Coronary artery (tissue), 2 donors: ENCODE measurements at places on chromosomes 1 and 21.

- DNase-seq, result no peak
Observed at GRCh38 chr1:65435987-65436386, 15.5 kb downstream of the LEPR start.

- DNase-seq, result no peak
Observed at GRCh38 chr1:179047636-179047997, 21.9 kb downstream of the FAM20B start.

DNA sequence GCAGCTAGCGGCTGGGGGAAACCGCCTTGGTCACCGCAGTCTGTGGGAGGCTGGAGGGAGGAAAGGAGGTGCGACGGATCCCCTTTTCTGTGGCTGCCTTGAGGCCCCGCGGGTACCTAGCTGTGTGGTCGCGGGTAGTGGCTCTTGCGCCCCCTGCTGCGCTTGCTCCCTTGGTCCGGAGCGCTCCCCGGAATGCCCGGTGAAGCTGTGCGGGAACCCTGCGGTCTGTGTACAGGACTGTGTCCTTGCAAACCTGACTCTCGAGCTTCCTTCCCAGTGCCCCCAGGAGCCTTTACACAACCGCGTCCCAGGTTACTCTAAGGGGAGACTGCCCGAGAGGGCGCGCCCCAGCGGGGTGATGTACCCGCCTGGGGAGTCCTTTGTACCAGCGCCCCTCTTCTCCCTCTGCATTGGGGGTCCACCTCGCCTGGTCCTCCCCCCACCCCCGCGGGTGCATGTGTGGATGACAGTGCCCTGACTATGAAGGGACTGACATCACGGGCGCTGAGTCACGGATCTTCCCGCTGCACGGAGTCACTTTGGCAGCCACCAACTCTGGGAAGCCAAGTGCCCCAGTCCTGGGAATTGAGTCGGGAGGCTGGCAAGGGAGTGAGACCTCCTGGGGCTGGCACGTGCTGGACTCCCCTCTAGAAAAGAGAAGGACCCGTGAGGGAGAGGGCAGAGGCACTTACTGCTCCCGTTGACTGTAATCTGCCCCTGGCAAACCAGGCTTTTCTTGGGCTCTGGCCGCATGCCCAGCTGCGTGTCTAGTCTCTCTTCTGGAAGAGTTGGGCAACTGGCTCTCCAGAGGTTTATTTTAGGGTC lies 816 bp downstream of the IL6R start:
- peak; percentile 97 for DNase-seq

- peak; percentile 26 for DNase-seq
Observed at GRCh38 chr1:228955691-228956090, 220.4 kb downstream of the RHOU start.

- DNase-seq, result peak; percentile 89
Observed at GRCh38 chr21:41678924-41679318, 87.9 kb downstream of the RIPK4 start.

DNA sequence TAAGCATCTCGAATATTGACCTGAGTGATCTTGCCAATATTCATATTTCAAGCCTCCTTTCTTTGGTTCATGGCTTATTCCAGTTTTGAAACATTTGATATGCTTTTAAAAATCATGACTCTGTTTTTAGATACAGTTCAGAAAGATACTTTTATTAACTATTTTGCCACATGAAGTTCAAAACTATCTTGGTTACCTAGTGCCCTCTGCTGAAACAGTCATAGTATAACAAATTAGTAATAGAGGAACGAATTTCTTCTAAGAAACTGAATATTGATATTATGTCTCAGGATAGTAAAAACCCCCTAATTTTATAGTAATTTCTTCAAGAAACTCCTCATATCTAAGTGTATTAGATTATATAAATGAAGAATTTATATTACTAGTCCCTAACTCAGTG lies 52.6 kb upstream of the RC3H1 start:
- no peak for DNase-seq

DNA sequence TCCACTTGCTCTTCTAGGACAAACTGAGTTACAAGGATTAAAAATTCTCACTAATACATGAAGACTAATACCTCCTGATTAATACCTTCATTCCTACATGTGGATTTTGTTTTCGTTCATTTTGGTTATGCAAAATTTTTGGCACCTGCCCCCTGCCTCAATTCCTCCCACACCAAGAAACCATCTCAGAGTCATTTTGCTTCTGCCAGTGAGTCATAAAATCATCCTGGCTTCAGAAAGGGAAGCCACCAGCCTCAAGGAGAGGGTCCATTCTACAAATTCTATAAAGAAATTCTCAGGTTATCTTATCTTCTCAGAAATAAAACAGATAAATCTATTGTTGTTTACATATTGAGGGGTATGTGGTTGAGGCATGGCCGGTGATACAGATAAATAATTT lies 103.2 kb upstream of the COA6 start:
- no peak for DNase-seq

- no peak for DNase-seq
Observed at GRCh38 chr1:997993-998744, 1.7 kb downstream of the HES4 start.

DNA sequence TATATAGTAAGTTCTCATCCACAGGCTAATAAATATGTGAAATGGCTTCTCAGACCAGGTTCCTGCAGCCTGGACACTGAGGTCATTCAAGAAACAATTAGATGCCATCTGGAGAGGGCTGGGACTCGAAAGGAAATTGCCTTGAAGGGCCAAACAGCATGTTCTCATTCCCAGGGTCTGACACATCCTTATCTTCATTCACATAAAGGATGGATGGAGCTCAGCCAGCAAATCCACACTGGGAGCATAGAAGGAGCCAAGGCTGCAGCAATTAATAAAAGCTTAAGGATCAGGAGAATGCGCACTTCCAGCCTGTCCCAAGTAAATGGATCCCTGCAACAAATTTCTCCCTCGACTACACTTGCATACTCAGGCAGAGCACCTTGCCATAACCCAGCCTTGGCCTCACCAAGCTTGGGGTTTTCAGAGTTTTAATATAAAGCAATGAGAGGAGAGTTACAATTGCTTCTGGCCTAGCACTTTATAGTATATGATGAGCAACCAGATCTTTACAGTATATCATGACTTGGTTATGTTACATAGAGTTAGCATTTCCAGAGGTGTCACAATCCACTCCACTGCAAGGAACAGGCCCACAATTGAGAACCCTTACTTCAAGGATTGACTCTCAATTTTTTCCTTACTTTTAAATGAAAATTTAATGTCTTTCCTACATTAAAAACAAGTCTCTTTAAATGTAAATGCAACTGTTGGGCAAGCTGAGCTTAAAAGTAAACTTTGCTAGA lies 55.9 kb downstream of the BCAR3 start:
- DNase-seq, result no peak

- no peak for DNase-seq
Observed at GRCh38 chr1:7534061-7534825, 236.9 kb upstream of the VAMP3 start.

GRCh38 chr1:177771688-177772087 lies 198.2 kb downstream of the SEC16B start:
- DNase-seq, result no peak

- DNase-seq, result no peak
Observed at GRCh38 chr21:35172231-35172630, 123.1 kb upstream of the RUNX1 start.

GRCh38 chr1:156749419-156750118 lies 1.9 kb downstream of the HDGF start:
- DNase-seq, result peak; percentile 72

DNA sequence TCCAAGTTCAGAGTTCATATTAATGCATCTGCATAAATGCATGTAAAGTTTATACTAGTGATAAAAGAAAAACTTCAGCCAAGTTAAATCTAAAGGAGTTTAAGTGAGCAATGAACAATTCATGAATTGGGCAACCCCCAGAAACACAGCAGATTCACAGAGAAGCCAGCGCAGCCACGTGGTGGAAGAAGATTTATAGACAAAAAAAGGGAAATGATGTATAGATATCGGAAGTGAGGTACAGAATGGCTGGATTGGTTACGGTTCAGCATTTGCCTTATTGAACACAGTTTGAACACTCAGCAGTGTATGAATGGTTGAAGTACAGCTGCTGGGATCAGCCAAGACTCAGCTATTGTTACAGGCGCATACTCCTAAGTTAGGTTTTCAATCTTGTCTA lies 5.7 kb downstream of the AK5 start:
- no peak for DNase-seq

DNA sequence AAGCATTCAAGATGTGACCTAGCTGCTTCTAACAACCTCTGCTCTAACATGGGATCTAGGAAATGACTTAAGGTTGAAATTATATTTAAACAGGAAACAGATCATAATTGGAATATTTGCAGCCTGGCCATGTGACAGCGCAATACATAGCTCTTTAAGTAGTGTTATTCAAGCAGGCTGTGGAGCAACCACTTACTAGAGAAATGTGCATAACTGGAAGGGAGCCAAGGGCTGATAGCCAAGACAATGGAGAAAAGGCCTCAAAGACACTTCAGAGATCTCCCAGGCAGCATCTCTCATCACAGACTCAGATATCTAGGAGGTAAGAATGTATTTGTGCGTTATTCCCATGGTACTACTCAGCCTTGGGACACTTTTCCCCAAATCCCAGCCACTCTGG lies 823.0 kb upstream of the PRMT6 start:
- no peak for DNase-seq

- no peak for DNase-seq
Observed at GRCh38 chr1:159274631-159275030, 27.5 kb upstream of the FCER1A start.
